Aortic smooth muscle cell (primary cell): ENCODE measurements at places on chromosomes 2 and 18. TPM values are rescaled to one million over a fixed set of nuclear protein-coding genes. Genes with fewer than 3 reads are reported as not detected.

Gene UGT1A10
- not detected in 2 replicates for total RNA-seq

Gene SLC14A1
- total RNA-seq, result 443 and 540 TPM in 2 replicates

Gene C2orf80
- total RNA-seq, result not detected in 2 replicates

Gene CHRNG
- total RNA-seq, result not detected in 2 replicates

Gene SUPT7L
- total RNA-seq, result 15.1 and 17.8 TPM in 2 replicates

Gene GLI2
- 2.4 and 2.9 TPM in 2 replicates for total RNA-seq

Gene NR4A2
- 1.1 and 9.4 TPM in 2 replicates for total RNA-seq

Gene KIF5C
- 0.06 and 0.13 TPM in 2 replicates for total RNA-seq

Gene ANKRD36C
- 22.2 and 24.5 TPM in 2 replicates for total RNA-seq

Gene TLX2
- 0.06 TPM in 1 of 2 replicates, not detected in the other for total RNA-seq

Gene SIX3
- not detected in 2 replicates for total RNA-seq

Gene FSHR
- not detected in 2 replicates for total RNA-seq

Gene CNOT9
- 36.4 and 39.9 TPM in 2 replicates for total RNA-seq

Gene AMER3
- total RNA-seq, result not detected in 2 replicates

Gene CFAP65
- not detected in 2 replicates for total RNA-seq

Gene SCN7A
- not detected in 2 replicates for total RNA-seq

Gene ZNF385B
- under 0.01 TPM in 1 of 2 replicates, not detected in the other for total RNA-seq

Gene ABCG8
- total RNA-seq, result not detected in 2 replicates

Gene ATP6V1B1
- total RNA-seq, result 1.3 TPM in 2 replicates

Gene KHK
- 0.81 and 1.3 TPM in 2 replicates for total RNA-seq

Gene CFAP221
- 0.26 and 0.37 TPM in 2 replicates for total RNA-seq

Gene TFCP2L1
- total RNA-seq, result 0.26 and 0.31 TPM in 2 replicates
